Chondrocyte (in vitro differentiated cells): ENCODE measurements at places on chromosomes 7 and 10. TPM values are rescaled to one million over a fixed set of nuclear protein-coding genes. Genes with fewer than 3 reads are reported as not detected.

DNA sequence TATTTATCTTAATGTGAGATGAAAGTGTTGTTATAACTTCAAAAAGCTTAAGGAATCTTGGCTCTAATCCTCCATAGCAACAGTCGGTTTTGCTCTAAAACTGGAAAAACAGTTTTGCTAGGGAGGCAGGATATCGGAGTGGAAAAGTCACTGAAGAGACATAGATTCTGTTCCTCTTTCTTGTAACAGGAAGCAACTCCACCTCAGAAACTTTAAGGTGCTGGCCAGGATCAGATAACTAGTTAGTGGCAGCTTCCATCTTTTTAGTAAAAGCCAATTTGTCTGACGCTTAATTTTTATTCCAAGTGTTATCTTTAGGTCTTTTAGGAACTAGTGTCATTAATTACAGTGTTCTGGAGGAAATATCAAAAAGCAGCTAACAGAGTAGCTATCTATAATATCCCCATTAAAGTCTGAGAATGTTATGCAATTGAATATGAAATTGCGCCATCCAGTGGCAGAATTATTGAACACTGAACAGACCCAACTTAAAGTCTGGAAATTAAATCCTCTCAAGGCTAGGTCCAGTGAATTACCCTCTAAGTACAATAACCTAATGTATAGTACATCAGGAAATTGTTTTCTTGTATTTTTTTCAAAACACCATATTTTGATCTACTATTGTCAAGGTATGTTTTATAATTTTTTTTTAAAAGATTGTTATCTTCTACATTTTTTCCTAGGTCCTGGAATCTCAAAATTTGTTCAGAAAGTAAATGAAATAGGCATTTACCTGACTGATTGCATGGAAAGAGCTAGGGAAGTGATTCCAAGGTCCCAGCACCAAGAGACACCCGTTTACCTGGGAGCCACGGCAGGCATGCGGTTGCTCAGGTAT lies 65.9 kb upstream of the CC2D2B start:
- H3K4me3 ChIP-seq: no peak overlapping the region
- no peak for DNase-seq
- H3K4me1 ChIP-seq: peaks cover 6% of the 10 kb centered on the region
- H3K27ac ChIP-seq: peak overlapping the region; percentile 45

DNA sequence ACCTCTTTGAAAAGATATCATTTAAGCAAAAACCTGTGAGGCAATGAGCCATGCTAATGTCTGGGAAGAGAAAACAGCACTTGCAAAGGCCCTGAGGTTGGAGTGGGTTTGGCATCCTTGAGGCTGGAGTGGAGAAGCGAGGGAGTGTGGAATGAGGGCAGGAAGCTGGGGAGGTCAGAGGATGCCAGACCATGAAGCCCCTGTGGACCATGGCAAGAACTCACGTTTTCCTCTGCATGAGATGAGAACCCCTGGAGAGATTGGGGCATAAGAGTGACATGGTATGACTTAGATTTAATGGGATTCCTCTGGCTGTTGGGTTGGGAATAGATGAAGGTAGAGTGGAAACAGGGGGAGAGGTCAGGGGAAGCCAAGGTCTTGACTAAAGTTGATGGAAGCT lies 49.4 kb downstream of the GPR26 start:
- no peaks in the 10 kb centered on the region for H3K4me1 ChIP-seq
- no peak overlapping the region for H3K4me3 ChIP-seq
- H3K27me3 ChIP-seq: peaks cover under 1% of the 10 kb centered on the region
- DNase-seq: no peak

DNA sequence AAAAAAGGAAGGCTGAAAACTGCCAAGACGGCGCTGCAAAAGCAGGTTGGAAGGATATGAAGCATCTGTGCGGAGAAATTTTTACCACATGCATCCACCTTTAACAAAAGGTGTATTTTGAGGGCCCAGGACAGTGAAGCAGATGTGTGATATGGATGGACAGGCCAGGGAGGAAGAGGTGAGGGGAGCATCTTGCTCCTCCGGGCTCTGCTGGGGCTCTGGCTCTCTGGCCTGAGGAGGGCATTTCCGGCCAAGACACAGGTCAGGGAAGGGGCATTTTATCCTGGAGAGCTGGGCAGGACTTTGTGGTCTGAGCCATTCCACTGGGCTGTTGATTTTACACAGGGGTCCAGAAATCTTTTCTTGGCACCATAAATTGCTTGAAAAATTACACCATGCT lies 175.1 kb downstream of the ZMYND11 start:
- no peak for DNase-seq
- H3K4me3 ChIP-seq: no peak overlapping the region
- no peaks in the 10 kb centered on the region for H3K27me3 ChIP-seq
- H3K4me1 ChIP-seq: peaks cover 40% of the 10 kb centered on the region
- H3K27ac ChIP-seq: peak overlapping the region; percentile 65
- peaks cover 24% of the 10 kb centered on the region for H3K36me3 ChIP-seq

DNA sequence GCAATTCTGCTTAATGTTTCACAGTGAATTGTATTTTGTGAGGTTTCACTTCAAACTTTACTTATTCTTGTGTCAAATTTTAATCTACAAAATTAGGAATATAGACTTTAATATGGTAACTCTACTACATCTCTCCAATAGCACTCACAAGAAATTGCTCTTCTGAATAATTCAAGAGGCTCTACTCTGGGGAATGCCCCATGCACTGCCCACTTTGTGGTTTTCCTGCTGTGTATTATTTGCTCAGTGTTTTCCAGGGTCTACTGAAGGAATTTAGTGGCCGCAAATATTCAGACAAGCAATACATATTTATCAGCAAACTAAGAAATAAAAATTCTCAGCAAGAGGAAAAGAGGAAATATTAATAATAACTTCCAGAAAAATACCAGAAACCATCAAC lies 611.4 kb downstream of the TNS3 start:
- peaks cover 3% of the 10 kb centered on the region for H3K36me3 ChIP-seq
- no peaks in the 10 kb centered on the region for H3K27me3 ChIP-seq
- H3K4me1 ChIP-seq: peaks cover 7% of the 10 kb centered on the region

- H3K27me3 ChIP-seq: no peaks in the 10 kb centered on the region
- peaks cover 4% of the 10 kb centered on the region for H3K36me3 ChIP-seq
- peaks cover 58% of the 10 kb centered on the region for H3K4me1 ChIP-seq
- no peak overlapping the region for H3K27ac ChIP-seq
These were observed 58.8 kb downstream of the GRB10 start for GRCh38 chr7:50723888-50724287.

GRCh38 chr10:25966844-25967243 lies 32.8 kb downstream of the MYO3A start:
- H3K27ac ChIP-seq: no peak overlapping the region
- peaks cover 15% of the 10 kb centered on the region for H3K27me3 ChIP-seq
- DNase-seq: no peak
- H3K4me1 ChIP-seq: no peaks in the 10 kb centered on the region

DNA sequence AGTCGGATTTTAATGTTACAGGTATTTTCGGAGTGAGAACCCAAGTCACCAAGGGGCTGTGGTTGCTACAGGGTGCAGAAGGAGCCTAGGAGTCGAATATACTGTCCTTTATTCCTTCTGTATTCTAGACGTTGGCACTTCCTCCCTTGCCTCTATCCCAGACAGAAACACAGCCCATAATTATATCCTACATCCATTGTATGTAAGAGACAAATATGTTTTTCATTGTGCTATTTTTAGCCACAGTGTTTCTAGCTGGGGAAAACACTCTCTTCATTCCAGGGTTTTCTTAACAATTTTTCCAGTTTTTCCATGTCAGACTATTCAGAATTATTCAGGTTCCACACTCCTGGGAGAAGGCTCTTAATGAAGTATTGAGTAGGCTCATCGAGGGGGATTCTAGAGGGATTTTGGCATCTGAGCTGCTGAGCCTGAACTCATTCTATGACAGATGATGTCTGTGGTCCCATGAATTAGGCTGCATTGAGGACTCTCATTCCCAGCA lies 32.6 kb downstream of the KIAA1217 start:
- H3K27me3 ChIP-seq: peaks cover 18% of the 10 kb centered on the region
- peaks cover 10% of the 10 kb centered on the region for H3K4me1 ChIP-seq
- no peak for DNase-seq
- H3K36me3 ChIP-seq: no peaks in the 10 kb centered on the region
- H3K27ac ChIP-seq: no peak overlapping the region

The DENND10 gene
- 32.4 to 43.0 TPM (median 40.1 TPM) in 3 replicates for total RNA-seq
